ENCODE measurements at places on chromosomes 2 and 18.

- no peak for DNase-seq
These were observed 336.7 kb downstream of the OSR1 start for GRCh38 chr2:19021721-19022120.

DNA sequence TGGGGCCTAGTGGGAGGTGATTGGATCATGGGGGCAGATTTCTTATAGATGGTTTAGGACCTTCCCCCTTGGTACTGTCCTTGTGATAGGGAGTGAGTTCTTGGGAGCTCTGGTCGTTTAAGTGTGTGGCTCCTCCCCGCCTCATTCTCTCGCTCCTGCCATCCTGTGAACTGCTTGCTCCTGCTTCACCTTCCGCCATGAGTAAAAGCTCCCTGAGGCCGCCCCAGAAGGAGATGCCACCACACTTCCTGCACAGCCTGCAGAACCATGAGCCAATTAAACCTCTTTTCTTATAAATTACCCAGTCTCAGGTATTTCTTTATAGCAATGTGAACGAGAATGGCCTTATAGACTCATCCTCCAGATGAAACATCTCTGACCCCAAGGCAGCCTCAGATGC lies 101.5 kb downstream of the KCNF1 start:
- DNase-seq, result no peak

DNA sequence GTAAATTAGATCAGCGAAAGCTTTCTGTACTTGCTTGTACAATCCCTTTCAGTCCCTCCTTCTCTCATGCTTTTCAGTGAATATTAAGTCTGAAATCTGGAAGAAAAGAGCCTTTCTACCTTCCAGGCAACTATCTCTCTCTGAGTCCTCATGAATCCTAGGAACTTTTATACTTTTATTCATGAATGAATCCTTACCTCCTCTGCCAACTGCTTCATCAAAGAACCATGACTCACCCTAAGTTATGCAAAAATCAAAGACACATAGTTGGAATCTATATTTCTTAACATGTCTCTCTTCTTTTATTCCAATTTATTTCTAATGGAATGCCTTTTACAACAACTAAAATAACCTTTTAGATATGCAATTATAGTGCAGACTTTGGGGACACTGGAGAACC lies 394.2 kb downstream of the CLIP4 start:
- DNase-seq, result no peak

DNA sequence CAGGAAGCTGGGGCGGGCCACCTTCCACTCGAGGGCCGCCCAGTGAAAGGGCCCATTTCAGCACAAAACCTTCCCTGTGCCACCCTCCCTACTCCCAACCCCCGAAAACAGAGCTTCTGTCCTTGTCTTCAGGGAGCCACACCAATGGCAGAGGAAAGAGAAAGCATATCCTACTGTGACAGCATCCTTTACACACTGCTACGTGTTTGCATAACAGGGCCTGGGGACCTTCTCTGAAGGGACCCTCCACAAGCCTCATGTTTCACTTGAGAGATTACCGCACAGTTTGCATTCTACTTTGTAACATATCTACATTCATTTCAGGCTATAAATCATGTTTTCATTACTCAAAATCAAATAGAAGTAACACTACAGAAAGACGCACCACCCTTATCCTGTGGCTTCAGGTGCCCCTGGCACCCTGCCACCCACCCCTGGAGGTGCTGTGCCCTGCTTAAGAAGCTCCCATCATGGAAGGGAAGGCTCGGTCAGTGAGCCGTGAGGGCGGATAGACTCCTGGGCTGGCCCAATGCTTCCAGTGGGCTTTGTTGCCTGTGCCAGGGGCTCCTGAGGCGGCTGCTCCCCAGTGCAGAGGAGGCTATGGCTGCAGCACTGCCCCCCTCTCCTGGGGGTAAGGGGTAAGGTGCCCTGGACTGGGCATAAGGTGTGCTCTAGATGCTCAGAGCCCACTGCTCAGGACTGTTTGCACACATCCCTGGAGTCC lies 52.0 kb downstream of the EIPR1 start:
- no peak for DNase-seq

DNA sequence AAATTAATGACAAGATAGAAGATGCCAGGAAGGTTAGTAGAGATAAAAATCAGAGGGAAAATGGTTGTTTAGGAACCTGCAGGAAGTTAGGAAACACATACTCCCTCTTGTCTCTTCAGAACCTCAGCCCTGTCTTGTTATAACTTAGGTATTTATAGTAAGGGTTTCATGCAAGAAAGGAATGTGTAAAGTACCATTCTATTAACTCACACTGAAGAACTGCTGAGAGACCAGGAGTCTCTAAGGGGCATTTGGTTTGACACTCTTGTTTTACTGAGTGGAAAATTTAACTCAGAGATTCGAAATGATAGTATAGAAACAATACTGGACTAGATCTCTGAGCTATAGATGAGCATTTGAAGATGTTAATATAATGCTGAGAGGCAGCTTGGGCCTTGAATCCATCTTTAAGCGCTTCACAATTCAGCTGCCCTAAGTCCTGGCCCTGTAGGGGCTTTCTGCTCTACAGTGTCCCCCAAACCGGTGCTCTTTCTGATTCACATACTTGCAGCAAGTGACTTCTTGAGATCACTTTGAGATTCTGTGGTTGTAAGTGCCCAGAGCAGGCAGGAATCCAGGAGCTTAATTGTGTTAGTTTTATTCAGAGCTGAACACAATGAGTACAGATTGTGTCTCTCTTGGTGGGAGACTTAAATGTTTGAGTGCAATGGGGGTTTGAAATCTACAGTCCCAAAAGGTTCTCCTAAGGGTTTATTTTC lies 235.0 kb upstream of the RGPD4 start:
- DNase-seq, result no peak

- DNase-seq, result no peak
These were observed 1.7 kb downstream of the MYOM1 start for GRCh38 chr18:3217948-3218647.

GRCh38 chr2:241230435-241230834 lies 42.0 kb downstream of the ANO7 start:
- no peak for DNase-seq
